ENCODE measurements at places on chromosomes 3 and 15.

DNA sequence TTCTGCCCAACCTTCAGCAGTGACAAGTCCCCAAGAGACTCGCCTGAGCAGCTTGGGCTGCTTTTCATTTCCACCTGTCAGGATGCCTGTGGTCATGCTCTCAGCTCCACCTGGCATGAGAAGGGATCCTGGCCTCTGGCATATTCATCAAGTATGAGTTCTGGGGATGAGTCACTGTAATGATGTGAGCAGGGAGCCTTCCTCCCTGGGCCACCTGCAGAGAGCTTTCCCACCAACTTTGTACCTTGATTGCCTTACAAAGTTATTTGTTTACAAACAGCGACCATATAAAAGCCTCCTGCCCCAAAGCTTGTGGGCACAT, 3.5 kb downstream of the MYD88 start:
- DNase-seq: no peak

DNA sequence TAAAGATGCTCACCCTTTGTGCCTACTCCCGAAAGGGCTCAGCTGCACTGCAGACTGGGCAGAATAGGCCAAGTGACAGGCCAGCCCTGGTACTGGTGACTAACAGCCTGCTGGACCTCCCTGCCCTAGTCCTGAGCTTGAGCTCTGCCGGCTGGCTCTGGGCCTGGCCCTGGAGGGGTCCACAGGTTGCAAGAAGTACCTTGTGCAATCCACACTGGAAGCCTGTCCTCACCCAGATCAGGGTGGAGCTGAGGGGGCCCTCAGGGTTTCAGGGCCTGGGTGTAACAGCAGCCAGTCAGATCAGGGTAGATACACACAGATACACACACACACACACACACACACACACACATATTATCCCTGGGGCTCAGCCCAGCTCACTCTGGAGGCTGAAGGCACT, 27.3 kb upstream of the PLA2G4D start:
- no peak for DNase-seq

- DNase-seq: no peak
These were observed 322.8 kb downstream of the ZNF621 start for GRCh38 chr3:40847551-40847992.

- DNase-seq: no peak
These were observed 161.0 kb downstream of the PLD1 start for GRCh38 chr3:171649267-171649666.

DNA sequence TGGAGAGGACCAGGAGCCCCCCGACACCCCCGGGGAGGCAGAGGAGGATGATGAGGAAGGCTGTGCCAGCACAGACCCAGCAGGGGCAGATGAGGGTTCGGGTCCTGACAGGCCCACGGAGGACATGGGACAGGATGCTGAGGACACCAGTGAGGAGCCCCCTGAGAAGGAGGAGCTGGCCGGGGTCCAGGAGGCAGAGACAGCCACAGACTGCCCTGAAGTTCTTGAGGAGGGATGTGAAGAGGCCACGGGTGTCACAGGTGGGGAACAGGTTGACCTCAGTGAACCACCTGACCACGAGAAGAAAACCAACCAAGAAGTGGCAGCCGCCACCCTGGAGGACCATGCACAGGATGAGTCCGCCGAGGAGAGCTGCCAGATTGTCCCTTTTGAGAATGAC, 909 bp downstream of the FGD5 start:
- DNase-seq: no peak

- DNase-seq: peak; percentile 64
These were observed 8.6 kb downstream of the ZNF445 start for GRCh38 chr3:44468572-44469520.

DNA sequence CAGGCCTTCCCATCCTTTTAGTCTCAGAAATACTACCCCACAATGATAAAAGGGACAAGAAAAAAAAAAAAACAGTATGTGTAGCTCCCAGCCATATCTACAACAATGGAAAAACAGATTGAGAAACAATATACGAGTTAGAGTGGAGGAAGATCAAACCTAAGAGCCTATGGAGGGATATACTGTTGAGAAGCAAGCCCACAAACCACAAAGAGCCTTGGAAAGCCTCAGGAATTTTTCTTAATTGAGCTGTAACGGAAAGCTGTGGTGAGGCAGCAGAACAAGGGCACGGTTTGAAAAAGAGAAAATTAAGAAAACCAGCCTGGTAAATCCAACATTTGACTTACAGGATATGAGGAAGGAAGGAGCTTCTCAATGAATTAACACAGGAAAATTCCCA, 21.4 kb downstream of the KPNA1 start:
- no peak for DNase-seq

GRCh38 chr3:44030687-44031305, 210.9 kb upstream of the TOPAZ1 start:
- no peak for DNase-seq

DNA sequence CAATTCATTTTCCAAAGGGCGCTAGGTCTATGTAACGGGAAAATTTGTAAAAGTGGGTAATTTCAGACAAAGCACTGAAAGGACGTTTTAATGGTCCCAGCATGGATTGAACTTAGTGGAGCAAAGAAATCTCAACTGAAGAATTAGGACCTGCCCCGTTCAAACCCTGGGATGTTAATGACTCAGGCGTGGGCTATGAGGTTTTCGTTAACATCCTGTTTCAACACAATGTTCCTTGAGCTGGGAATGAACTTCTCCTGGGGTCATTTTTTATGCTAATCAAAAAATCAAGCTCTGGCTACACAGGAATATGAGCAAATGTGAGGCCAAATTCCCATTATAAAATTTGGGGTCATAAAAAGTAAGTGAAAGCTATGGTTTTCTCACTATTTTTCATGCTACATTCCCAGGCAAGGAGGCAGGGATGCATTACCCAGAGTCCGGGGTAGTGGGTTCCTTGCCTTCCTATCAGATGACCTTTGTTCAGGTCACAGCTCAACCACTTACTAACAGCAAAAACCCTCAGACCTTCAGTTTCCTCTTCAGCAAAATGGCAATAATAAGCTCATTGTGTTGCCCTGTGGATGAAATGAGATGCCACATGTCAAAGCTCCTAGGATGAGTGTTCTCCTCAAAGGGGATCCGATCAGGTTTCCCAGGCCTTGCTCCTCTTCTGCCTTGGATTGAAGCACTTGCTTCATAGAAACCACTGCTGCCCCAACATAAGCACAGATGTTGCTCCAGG, 271.4 kb downstream of the ARRDC4 start:
- DNase-seq: no peak

DNA sequence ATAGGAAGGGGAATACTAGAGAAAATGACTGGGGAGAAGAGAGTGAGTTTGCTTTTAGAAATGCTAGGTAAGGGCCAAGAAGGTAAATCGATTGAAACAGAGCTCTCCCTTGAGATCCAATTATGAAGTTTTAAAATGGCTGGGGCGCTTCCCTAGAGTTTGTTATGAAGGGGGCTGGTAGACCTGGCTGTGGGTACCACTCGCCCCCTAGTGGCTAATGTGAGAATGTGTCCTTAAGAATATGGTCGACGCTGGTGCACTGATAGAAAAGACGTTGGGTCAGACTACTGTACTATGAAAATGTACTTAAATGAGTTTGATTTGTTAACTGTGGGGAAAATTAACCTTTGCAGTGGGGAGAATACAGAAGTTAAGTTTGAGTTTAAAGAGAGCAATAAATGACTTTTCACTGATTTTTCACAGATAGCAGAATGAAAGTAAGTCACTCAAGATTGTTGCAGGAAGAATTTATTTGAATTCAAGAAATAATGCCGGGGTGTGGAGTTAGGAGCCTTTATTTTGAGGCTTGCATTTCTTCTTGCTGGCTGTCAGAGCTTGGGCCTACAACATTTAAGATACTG, 9.2 kb downstream of the TMPRSS7 start:
- DNase-seq: peak; percentile 98

DNA sequence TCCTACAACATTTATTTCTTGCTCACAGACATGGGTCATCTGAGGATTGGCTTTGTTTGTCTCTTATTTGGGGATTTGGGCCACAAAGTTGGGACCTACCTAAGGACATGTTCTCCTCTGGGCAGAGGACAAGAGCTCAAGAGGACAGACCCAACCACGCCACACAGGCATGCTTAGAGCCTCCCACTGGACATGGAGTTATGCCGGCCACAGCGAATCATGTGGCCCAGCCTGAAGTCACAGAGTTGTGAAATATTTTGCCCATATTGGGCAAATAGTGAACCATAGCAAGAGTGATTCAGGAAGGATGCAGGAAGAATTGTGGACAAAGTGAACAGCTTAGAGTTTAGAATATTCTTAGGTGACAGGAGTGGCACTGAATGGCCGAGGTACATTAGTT, 9.9 kb downstream of the TRAK1 start:
- DNase-seq: no peak

GRCh38 chr15:70416829-70417228, 319.1 kb upstream of the TLE3 start:
- no peak for DNase-seq

DNA sequence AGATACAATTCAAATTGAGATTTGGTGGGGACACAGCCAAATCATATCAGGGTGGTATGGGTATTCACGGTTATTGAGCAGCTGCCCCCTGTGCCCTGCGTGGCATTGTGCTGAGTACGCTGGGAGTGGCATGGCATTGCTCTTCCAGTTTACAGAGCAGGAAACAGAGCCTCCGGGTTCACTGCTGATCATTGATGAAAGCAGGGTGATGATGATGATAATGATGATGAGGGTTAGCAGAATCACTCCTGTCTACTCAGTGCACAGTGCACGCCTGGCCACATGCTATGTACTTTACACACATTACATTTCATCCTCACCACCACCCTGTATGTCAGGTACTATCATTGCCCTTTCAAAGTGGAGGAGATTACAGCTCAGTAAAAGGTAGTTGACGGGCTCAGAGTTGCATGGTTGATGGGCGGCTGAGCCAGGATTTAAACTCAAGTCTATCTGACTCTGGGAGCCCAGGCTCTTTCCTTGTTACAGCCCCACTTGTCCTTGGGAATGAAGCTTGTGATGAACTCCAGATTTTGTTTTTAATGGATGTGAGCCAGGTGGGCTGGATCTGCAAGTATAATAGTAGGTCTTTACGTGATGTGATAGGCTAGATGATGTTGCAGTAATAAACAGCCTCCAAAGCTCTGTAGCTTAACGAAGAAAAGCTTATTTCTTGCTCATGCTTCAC, 87.6 kb upstream of the MYZAP start:
- DNase-seq: no peak

- DNase-seq: no peak
These were observed 110.7 kb downstream of the TJP1 start for GRCh38 chr15:29711531-29711930.

GRCh38 chr3:31096661-31097395, 202.4 kb upstream of the GADL1 start:
- peak; percentile 36 for DNase-seq

DNA sequence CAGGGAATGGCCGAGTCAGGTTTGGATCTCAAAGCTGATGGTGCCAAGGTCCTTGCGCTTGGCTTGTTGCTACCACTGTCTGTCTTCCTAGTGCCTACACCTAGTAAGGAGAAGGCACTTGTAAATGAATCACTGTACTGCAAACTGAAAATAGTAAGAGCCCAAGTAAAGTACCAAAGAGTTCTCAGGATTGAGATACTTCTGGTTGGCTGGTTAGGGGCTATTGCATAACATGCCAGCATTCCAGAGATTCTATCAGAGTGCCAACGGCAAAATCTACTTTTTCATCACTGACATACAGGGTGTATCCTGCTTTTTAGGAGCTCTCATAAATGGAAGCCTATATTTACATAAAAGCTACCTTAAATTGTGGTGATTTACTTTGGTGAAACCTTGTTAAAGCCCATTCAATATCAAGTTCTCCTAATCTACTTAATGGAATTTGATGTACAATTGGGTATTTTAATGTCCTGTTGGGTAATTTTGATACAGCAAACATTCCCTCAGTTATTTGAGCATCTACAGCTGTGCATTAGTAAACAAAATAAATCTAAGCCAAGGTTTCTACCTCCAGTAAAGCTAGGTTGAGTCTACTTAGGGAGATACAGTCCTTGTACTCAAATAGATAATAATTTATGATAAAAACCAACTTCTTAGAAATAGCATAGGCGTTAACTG, 30.7 kb upstream of the CHD2 start:
- DNase-seq: no peak

DNA sequence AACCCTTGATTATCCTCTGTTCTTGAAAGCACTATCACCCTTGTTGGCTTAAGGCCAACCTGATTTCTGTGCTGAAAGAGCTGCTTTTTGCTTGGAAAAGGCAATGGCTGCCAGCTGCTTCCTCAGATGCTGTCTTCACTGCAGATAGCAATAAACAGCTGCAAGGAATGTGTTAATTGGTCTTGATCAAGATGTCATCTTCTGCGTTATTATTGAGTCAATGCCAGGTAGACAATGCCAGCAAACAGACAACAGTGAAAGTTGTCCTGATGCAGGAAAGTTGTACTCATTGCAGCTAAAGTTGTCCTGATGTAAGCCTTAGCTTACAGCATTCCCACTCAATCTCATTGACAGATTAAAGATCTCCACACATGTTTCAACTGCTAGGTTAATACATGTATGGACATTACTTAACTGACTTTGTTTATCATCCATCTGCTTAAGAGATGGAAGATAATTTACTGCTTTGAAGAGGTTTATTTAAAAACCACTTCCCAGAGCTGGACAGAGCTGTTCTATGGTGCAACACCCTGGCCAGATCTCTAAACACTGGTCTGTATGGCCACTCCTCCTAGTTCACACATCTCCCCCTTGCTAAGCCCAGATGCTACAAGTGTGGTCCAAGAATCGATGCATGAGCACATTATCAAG, 251.0 kb upstream of the MCTP2 start:
- no peak for DNase-seq

DNA sequence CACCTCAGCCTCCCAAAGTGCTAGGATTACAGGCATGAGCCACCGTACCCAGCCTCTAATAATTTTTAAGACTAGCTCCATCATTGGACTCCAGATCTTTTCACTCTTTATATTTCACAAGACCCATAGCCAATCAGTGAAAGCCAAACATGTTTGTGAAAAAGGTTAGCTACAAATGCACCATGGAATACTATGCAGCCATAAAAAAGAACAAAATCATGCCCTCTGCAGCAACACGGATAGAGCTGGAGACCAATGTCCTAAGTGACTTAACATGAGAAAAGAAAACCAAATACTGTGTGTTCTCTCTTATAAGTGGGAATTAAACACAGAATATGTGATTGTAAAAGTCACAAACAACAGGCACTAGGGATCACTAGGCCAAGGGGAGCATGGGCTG, 3.2 kb downstream of the SCAPER start:
- no peak for DNase-seq

DNA sequence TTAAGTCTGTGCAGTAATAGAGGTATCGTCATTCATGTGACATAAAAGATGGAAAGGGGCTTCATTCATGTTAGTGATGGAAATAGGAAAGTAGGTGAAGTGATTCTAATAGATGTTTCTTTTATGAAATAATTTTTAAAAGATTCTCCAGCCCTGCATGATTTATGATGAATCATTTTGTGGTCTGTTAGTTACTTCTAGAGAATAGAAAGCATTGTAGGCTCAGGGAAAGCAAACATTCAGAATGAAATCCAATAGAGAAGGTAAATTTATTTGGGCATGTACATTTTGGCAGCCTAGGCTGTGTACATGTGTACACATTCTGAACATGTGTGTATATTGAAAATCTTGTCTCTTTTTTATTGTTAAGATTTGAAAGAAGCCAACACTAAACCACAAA, 23.1 kb downstream of the PPARG start:
- DNase-seq: no peak

GRCh38 chr3:105957722-105958121, 88.9 kb upstream of the CBLB start:
- no peak for DNase-seq

Data from NCI-H82 (cell line).